ENCODE measurements at places on chromosomes 5 and 9.

GRCh38 chr9:137552022-137552768 lies 516 bp downstream of the MRPL41 start:
- DNase-seq: peak; percentile 31

DNA sequence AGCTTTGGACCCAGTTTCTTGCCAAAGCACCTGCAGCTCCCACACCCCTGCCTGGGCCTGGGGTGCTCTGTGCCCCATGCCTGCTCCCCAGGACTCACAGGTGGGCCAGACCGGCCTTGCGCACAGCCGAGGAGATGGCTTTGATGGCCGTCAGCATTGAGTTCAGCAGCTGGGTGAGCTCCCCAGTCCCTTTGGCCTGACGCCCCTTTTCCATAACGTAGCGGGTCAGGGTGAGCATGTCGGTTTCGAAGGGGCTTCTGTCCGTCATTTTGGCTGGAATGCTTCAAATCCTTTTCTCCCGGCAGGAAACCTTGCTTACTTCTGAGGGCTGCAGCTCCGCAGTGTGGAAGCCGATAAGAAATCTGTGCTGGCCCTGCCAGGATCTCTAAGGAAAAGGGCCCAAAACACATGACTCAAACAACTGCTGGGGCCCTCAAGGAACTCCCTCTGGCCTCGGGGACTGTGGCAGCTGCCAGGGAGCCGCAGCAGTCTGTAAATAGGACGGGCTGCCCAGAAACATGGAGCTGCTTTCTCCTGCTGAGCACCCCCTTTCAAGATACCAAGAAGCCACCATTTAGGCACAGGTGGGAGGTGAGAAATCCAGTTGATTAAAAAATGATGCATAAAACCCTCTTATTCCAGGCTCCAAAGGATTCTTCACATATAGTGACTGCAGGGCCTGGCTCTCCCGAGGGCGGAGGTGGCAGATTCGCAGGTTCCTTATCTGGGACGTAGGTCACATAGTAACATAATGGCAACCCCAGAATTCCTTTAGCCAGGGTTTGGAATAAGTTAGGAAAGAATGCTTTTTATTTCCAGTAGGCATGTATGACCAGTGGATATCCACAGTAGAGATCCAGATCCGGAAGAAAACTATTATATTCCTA lies at the start of gene FBP2:
FBP2 (minus strand) TSS at position 366 of the 887 bp plus-strand sequence; CDS start at position 268, 98 bp downstream.
- no peak for DNase-seq

GRCh38 chr5:158387499-158387898 lies 528.6 kb upstream of the CLINT1 start:
- no peak for DNase-seq

- no peak for DNase-seq
Observed at GRCh38 chr5:72369301-72369700, 49.1 kb downstream of the PTCD2 start.

- DNase-seq: no peak
Observed at GRCh38 chr5:151097061-151097460, 16.2 kb upstream of the TNIP1 start.

- DNase-seq: no peak
Observed at GRCh38 chr9:76996700-76997099, 22.8 kb upstream of the FOXB2 start.

GRCh38 chr9:77851882-77852595 lies 179.6 kb downstream of the GNAQ start:
- no peak for DNase-seq

GRCh38 chr5:146588331-146589027 lies 72.5 kb upstream of the GPR151 start:
- DNase-seq: no peak

DNA sequence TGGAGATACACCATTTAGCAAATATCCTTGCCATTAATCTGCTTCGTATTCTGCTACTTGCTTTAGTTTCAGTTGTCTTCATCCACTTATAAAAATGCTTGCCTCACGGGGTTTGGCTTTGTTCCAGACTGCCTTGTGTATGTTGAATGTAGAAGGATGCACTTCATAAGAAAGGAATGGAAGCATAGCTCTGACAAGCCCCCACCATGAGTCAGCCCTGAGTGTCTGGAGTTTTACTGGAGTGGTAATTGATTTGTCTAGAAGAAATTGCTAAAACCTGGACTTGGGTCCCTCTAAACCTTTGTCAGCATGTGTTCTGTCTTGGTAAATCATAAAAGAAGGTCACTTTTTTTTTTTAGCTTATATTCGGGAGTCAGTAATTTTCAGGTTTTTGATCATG lies 4.6 kb downstream of the TEX48 start:
- peak; percentile 2 for DNase-seq

- DNase-seq: no peak
Observed at GRCh38 chr5:169279125-169279524, 21.8 kb downstream of the SLIT3 start.

GRCh38 chr5:32058101-32058500 lies 116.0 kb downstream of the GOLPH3 start:
- no peak for DNase-seq

GRCh38 chr5:10036136-10036815 lies 213.4 kb downstream of the ATPSCKMT start:
- no peak for DNase-seq

DNA sequence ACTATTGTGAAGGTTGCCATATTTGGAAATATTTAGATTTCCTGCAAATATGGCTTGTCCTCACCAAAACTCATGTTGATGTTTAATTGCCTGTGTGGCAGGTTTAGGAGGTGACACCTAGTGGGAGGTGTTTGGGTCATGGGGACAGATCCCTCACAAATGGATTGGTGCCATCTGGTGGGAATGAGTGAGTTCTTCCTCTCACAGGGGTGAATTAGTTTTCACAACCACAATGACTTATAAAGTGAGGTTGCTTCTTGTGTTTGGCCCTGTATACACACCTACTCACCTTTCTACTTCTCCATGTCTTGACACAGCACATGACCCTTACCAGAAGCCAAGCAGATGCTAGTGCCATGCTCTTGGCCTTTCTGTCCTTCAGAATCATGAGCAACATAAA lies 41.1 kb downstream of the ISOC1 start:
- DNase-seq: no peak

GRCh38 chr5:104400941-104401340 lies 838.4 kb upstream of the NUDT12 start:
- no peak for DNase-seq

DNA sequence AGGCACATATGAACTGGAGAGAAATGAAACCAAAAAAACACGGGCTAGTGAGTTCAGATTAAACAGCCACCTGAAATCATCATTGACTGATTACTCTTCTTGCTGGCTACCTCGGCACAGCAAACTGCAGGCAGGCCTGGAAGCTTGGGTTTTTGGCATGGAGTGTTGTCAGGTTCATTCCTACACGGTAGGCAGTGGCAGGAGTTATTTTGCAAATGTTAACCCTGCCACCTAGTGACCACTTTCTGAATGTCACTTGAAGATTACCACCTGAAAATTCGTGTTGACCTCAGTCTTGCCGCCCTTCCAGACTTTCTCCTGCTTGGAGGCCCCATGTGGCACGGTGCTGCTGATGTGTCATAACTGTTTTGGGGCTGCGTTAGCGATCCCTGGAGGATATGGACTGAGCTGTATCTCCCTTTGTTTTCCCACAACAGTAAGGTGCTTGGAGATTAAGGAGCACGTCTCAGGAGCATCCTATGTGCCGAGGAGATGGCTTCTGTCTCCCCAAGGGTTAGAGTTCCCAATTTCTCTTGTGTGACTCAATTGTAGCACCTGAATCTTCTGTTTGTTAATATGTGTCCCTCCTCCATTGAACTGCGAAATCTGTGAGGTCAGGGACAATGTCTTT lies 12.7 kb upstream of the CD180 start:
- DNase-seq: peak; percentile 80

GRCh38 chr5:116546033-116546742 lies 28.4 kb downstream of the SEMA6A start:
- DNase-seq: no peak

- peak; percentile 77 for DNase-seq
Observed at GRCh38 chr5:106171132-106171531, 1499.6 kb downstream of the EFNA5 start.

DNA sequence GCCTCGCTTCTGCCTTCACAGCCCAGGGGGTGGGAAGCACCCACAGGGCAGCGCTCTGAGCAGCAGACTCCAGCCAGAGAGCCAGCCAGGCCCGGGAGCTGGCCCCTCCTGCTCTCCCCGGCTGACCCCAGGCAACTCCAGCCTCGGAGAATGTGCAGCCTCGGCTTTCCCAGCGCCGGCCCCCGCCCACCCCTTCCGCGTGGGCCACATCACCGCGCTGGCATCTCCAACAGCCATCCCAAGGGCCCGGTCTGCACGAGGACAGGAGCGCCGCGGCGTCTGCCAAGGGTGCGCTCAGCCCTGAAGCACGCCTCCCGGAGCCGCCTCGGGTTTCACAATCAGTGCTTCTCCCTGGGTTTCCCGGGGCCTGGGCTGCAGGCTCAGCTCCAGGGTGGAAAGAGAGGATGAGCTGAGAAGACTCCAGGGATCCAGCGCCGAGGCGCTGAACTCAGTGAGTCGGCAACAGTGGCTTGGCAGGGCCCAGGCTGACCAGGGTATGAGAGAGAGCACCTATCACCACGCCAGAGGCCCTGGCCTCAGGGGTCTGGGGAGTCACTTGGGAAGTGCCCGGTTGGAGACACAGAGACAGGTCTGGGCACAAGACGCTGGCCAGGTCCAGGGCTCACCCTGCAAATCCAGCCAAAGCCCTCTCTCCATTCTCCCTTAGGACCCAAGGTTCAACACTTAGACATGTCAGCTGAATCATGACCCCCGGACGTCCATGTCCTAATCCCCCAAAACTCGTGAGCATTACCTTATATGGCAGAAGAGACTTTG lies 79.6 kb downstream of the ADAMTS2 start:
- no peak for DNase-seq

- peak; percentile 27 for DNase-seq
Observed at GRCh38 chr5:107359916-107360234, 310.9 kb downstream of the EFNA5 start.

GRCh38 chr5:72608926-72609325 lies 101.7 kb upstream of the ZNF366 start:
- DNase-seq: no peak

GRCh38 chr5:86570427-86571083 lies 47.2 kb upstream of the COX7C start:
- DNase-seq: no peak

DNA sequence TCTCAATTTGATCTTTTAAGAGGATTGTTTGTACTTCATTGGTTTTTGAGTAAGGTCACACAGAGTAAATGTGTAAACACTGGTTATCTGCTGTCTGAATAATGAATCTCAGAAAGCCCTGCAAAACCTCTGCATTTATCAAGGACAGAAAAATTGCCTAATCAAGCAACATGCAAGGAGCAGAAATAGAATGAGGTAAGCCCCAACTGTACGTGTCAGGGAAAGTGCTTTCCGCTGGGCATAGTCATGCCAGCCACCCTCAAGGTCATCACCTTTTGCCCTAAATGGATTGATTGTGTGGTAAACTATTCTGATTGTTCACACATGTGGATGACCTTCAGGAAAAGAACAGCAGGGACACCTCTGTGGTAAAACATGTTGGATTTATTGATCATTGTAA lies 376.9 kb upstream of the KCNN2 start:
- no peak for DNase-seq

DNA sequence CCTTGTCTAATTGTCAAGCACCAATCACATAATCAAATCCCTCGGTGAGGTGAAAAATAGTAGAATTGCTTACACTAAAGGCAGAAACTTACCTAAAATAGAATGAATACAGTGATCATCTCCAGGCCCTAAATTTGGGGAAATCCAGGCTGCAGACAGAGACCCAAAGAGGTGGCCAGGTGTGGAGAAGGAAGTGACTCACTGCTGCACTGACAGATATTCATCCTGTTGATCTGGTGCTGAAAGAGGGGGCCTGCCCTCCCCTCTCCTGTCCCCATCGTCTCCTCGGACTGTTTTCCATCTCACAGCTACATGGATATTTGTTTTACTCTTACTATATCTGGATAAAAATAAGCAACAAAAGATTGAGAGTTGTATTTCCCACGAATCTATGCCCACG lies 15.9 kb downstream of the OR2Y1 start:
- DNase-seq: peak; percentile 26

DNA sequence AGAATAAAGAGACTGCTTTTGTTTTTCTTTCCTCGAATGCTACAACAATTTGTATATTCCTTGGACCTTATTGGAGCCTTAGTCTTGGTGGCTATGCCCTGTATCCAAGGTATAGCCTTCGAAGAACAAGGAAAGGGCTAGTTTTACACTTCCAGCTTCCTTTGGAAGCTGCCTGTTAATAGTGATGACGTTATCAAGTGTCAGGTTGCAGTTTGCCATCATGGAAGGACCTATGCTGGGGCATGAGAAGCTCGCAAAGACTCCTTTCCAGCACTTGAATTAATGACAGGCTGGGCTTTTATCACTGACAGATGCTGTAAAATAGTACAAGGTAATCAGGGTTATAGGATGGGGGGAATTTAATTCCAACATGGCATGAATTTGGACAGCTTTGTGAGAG lies 157.9 kb downstream of the KDM4C start:
- DNase-seq: no peak

GRCh38 chr5:1930501-1930879 lies 47.8 kb upstream of the IRX4 start:
- no peak for DNase-seq

DNA sequence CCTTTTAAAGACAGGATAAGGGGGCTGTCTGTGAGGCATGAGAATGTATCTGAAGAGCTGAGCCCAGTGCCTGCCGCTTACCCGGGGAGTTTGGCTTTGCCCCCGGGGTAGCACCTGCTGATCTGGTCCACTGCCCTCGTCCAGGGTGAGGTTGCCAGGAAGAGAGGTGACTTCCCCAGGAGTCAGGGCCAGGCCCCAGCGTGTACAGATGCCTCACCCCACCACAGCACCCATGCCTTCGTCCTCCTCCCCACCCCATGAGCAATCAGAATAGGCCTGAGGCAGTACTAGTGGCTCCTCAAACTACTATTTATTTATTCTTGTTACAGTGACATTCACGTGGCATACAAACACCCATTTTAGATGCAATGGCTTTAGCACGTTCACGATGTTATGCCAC lies 15.7 kb upstream of the AIF1L start:
- no peak for DNase-seq

- DNase-seq: no peak
Observed at GRCh38 chr5:167783145-167783817, 508.2 kb upstream of the WWC1 start.

GRCh38 chr9:14525856-14526255 lies 167.4 kb downstream of the ZDHHC21 start:
- no peak for DNase-seq

All from dermis microvascular lymphatic vessel endothelial cell (primary cell).